ENCODE measurements at places on chromosomes 6 and 20.

DNA sequence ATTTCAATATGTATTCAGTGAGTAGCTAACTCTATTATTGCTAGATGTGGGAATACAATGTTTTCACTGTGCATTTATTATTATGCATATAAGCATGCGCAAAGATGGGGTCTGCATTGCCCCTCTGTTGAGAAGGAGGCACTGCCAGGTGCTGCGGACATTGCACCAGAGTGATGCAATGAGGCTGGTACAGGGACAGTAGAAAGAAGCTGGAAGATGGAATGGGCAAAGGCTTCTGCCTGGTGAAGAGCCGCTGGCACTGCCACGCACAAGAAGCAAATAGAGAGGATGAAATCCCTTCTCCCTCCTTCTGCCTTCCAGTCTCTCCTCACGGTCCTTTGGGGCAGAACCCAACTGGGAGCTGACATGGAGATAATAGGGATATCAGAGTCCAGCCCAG is 154.5 kb upstream of the TNFAIP3 start:
- no peak for DNase-seq

DNA sequence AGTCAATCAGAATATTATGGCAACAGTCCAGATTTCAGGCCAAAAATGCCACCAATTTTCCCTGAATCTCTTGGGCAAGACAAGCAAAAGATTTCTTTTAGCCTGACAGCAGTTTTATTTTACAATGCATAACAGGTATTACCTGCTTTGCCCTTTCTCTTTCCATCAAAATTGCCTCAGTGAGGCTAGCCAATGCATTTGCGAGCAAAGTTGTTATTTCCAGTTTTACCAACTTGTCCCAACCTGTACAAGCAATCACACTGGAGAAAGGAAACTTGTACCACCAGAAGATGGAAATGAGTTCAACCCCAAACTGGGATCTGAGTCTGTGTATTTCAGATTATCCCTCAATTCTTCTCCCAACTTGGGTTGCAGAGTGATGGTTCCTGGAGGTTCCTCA is 279.9 kb upstream of the CDYL start:
- no peak for DNase-seq

DNA sequence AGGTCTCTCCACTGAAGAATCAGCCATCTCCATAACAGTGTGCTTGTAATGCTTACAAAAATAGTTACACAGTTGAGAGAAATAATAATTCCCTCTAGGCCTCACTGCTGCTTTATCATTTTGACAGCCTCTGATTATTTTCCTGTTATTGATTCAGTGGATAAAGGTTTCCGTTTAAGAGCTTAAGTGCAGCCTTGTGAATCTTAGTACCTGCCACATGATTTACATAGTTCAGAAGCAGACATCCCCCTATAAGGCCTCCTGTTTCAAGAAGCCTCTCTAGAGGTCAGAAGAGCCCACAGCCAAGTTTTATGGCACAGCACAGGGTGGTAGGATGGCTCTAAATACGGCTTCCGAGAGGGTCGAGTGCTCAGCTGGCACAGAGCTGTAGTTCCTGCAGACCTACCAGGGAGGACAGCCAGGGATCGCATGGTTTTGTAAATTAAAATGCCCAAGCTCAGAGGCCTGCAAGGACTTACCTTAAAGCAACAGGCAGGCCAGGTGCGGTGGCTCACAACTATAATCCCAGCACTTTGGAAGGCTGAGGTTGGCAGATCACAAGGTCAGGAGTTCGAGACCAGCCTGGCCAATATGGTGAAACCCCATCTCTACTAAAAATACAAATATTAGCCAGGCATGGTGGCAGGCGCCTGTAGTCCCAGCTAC is 17.6 kb upstream of the PYGB start:
- DNase-seq, result no peak

- DNase-seq, result no peak
These were observed 32.9 kb downstream of the PTCHD4 start for GRCh38 chr6:48078120-48078519.

DNA sequence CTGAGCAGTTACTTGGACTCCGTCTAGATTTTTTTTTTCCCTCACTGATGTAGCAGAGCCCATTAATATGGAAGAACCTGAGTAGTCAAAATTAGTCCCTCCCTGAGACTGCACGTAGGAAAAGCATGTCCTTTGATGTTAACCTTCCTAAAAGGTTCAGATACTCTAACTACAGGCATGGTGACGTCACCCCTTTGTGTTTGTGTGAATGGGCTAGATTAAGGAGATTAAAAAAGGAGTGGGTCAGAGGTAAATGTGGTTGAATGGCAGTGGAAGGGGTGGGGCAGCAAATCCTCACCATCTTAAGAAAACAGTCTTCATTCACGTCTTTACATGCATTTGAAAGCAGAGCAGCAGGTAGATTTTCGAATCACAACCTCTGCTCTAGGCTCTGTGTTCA is 521.1 kb downstream of the TFAP2B start:
- DNase-seq, result no peak

GRCh38 chr6:3159805-3160781 is 2.7 kb upstream of the TUBB2A start:
- no peak for DNase-seq

GRCh38 chr6:94956910-94957309 is 620.4 kb upstream of the MANEA start:
- no peak for DNase-seq

- no peak for DNase-seq
These were observed 14.0 kb upstream of the GMPR start for GRCh38 chr6:16224409-16224808.

DNA sequence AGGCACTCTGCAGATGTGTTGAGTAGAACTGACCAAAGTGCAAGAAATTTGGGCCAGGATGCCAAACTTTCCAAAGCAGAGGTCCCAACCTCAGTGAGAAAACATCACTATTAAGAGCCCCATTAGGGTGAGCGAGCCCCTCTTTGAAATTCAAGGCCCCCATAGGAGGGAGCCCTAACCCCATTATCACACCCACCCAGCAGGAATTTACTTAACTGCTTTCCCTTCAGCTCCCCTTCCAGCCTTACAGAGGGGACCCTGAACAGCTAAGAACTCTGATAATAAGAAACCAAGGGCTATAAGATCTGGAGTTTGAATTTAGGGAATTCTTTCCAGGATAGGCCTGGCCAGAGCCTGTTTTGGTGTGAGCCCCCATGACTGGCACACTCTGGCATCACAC is 130.6 kb downstream of the NFATC2 start:
- DNase-seq, result no peak

GRCh38 chr6:168181316-168181715 is 102.3 kb upstream of the FRMD1 start:
- no peak for DNase-seq

GRCh38 chr6:126919947-126920346 is 198.5 kb upstream of the RSPO3 start:
- no peak for DNase-seq

DNA sequence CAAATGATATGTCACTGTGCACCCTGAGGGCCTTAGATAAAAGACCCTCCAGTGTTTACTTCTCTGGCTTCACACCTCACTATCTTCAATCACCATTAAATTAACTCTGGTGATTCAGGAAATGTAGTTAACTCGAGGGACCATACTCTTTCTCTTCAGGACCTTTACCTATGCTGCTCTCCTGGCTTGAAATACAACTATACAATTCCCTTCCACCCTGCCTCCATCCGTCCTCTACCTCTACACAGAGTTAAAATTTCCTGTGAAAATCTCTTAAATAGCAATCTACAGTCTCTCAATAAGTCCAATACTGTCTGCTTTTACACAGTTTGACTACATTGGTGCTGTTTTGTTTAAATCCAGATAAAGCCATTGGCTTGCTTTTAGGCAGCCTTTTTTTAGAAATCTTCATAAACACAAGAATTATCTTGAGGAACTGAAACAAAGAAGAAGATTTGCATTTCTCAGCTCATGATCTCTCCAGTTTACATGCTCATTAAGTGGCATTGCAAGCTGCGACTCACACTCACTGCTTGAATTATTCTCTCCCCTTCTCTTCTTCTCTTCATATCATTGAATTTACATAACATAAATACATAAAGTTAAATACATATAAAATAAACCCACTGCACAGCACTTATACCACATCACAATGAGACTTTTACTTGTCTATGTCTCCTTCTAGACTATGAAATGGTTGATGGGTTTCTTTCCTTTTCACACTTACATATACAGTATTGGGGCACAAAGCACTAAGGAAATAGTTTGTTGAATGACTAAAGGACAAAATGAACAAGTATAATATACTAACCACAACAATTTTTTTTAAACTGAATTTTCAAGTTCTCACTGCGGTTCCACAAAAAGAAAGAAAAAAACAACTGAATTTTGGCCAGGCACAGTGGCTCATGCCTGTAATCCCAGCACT is 239.0 kb upstream of the KCNQ5 start:
- DNase-seq, result no peak

DNA sequence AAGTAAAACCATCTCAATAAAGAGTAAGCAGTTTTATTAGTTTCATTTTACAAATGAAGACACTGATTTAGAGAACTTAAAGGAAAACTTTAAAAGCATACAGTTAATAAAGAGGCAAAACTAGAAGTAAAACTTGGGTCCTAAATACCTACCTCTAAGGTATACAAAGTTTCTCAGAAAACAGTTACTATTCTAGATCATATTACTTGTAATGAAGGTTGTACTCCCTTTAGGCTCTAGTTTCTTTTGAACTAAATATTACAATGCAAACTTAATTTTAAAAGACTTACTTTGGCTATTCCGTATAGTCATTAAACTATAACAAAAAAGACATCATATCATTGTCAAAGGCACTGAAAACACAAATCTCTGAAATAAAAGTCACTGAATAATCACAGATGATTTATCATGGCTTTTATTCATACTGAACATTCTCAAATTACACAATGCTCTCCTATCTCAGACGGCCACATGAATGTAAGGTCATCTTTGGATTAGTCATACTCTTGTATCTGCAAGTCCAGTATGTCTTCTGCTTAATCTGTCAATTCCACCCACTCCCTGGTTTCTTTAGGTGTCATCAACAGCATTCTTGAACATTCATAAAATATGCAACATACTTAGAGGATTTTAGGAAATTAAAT is 361.6 kb upstream of the RUNX2 start:
- no peak for DNase-seq

DNA sequence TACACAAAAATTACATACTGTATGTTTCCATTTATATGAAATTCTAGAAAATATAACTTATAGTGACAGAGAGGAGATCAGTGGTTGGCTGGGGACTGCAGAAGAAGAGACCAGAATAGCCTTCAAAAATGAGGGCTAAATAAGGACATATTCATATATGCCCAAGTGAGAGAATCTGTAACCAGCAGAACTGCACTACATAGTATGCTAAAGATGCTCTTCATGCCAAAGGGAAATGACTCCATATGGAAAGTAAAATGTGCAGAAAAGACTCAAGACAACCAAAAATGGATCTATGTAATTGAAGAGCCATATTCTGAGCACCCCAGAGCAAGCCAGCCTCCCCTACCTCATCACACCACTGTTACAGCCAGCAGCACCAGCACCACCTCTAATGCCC is 29.0 kb downstream of the ELOVL2 start:
- DNase-seq, result no peak

GRCh38 chr6:123462152-123462551 is 174.6 kb downstream of the TRDN start:
- DNase-seq, result no peak

DNA sequence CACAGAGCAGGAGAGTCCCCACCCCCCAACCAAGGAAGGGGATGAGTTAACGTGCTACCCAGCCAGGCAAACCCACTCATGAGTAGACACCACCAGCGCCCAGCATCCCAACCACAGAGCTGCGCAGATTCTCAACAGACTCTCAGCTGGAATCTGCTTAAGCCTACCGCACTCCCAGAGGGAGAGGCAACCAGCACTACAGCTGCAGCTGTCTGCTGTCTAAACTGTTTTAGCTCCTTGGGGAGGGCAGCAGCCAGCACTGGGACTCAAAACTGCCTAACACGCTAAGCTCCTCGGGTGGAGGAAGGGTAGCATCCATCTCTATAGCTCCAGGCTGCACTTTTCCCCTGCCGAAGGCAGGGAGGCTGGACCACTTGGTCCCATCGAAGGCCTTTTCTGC is 539.8 kb downstream of the EPHA7 start:
- no peak for DNase-seq

DNA sequence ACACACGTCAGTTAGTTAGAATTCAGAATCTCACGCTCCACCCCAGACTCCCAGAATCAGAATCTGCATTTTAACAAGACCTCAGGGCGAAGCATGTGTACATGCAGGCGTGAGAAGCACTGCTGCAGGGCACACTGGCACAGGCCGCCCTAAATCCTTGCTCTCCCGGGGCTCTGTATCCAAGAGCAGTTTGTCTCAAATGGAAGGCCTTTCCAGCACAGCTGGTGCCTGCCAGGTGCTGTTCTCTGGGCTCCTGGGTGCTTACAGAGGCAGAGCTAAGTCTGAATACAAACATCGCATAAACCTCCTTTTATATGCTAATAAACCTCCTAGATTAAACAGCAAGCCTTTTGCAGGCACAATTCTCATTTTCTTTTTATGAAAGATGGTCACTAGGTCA is 119.1 kb upstream of the CD93 start:
- no peak for DNase-seq

GRCh38 chr6:138493413-138493812 is 5.9 kb downstream of the NHSL1 start:
- no peak for DNase-seq

- no peak for DNase-seq
These were observed 10.0 kb downstream of the ENTPD6 start for GRCh38 chr20:25205277-25206062.

- no peak for DNase-seq
These were observed 45.3 kb downstream of the CLIC5 start for GRCh38 chr6:45970326-45970725.

DNA sequence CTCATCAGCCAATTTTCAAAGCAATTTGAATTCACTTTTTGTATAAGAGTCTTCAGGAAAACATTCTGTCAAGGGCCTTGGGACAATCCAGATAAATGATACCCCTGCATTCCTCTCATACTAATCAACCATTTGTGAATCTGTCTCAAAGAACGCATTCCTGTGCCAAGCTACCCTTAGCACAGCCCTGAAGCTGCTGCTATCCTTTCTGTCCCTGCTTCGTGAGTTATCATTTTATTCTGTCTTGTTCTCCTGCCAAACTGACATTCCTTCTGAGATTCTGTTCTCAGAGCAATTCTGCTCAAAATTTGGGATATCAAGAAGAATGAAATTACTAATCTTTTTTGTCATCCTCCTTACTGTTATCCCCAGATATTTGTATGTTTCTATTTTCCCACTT is 213.9 kb upstream of the STXBP5 start:
- no peak for DNase-seq

GRCh38 chr6:70183538-70183937 is 119.3 kb downstream of the COL9A1 start:
- no peak for DNase-seq

GRCh38 chr6:149910721-149911151 is 12.2 kb downstream of the RAET1G start:
- no peak for DNase-seq

DNA sequence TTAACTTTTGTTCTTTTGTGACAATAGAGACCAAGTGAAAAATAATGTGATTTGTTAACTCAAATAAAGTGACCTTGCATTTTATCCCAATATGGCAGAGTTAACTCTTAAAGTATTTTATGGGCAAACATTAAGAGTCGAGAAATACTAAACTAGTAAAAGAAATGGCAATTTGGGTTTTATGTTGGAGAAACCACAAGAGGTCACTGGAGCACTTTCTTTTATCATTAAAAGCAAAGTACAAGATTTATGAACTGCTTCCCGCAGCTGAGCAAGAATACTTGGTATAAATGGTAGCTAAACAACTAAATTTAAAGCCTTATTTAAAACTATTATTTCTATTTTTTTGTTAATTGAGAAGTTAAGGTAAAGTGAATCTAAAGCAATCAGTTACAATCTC is 33.5 kb upstream of the MCM9 start:
- DNase-seq, result no peak

Data from stimulated activated CD8-positive, alpha-beta memory T cell treated with anti-CD3 and anti-CD28 coated beads, Interleukin-7, amount 100 ng/mL, for 24 hours (primary cell).